ENCODE measurements at places on chromosomes 4 and X.

- DNase-seq: no peak
Measured at GRCh38 chrX:132001127-132001526, 22.0 kb upstream of the STK26 start.

- no peak for DNase-seq
Measured at GRCh38 chrX:1727531-1728027, 112.7 kb downstream of the ASMT start.

DNA sequence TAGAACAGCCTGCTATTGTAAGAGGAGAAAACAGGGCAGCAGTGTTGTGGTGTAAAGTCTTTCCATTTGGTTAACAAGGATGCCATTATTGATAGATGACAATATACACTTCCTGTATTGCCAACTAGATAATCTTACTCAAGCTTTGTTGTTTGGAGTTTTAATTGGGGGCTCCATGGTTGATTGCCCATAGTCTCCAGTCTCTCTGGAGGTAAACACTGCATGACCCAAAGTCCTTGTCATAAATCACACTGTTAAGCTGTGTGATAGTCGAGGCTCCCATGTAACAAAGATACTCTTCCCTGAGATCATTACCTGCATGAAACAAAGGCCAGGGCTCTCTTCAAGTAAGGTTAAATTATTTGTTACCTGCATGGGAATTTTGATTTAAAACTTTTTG, 394.6 kb downstream of the C4orf33 start:
- no peak for DNase-seq

DNA sequence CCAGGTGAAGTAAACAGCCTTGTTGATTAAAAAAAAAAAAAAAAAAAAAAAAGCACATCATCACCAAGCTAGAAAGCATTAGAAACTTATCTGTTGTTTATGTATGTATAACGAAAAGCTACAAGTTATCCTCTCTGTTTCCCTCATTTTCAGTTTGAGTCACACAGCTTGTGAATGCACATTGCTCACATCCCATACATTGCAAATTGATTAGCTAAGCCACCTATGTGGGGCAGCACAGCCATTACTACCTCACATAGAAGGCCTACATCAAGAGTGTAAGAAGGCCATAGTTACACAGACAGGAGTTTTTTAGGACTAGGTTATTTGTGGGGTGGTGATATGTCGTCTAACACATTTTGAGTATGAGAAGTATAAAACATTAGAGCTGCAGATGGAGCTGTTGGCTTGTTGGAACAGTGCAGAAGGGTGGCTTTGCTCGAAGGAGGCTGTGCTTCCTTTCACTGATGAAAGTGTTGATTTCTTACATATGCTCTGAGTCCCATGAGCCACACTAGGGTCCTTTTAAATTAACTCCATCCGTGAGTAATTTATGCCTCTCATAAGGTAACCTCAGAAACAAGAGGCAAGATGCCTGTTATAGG, 431.6 kb downstream of the GABRG1 start:
- DNase-seq: no peak

GRCh38 chrX:40079572-40079971, 18.2 kb downstream of the BCOR start:
- no peak for DNase-seq

- no peak for DNase-seq
Measured at GRCh38 chr4:119725688-119726330, 97.2 kb upstream of the PDE5A start.

Data from CD4-positive, alpha-beta T cell treated with Interferon alpha-2 for 1 hour (primary cell).